ENCODE measurements at places on chromosomes 4 and X.
A peak's percentile ranks its signal among the peaks of the same experiment; 100 is the strongest.

GRCh38 chr4:161247831-161248230, 916.0 kb downstream of the FSTL5 start:
- no peak overlapping the region for H3K27ac ChIP-seq
- H3K4me3 ChIP-seq, result no peak overlapping the region
- H3K27me3 ChIP-seq, result no peaks in the 10 kb centered on the region
- no peaks in the 10 kb centered on the region for H3K36me3 ChIP-seq

GRCh38 chr4:23500894-23501449, 388.9 kb downstream of the PPARGC1A start:
- H3K4me3 ChIP-seq, result no peak overlapping the region
- no peaks in the 10 kb centered on the region for H3K27me3 ChIP-seq
- no peak for DNase-seq
- no peak overlapping the region for H3K27ac ChIP-seq
- no peaks in the 10 kb centered on the region for H3K36me3 ChIP-seq
- H3K4me1 ChIP-seq, result no peaks in the 10 kb centered on the region

DNA sequence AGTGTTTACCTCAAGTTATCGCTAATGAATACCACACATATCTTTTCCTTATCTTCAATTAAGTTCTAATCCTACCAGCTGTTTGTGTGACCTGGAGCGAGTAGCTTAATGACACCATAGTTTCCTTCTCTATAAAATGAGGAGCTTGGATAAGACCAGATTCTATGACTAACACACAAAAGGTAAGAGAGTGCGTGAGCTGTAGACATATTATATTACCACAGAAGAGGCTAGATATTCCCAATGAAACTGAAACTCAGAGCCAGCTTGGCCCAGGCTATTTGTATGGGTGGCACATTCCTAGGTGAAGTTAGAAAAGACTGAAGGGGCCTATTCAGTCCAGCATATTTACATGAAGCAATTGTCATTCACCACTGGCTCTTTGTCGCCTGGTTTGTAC, 30.2 kb downstream of the ASB5 start:
- H3K27me3 ChIP-seq, result no peaks in the 10 kb centered on the region
- no peak overlapping the region for H3K4me3 ChIP-seq
- H3K4me1 ChIP-seq, result no peaks in the 10 kb centered on the region
- peak overlapping the region; percentile 39 for H3K27ac ChIP-seq

- no peaks in the 10 kb centered on the region for H3K36me3 ChIP-seq
- peaks cover 9% of the 10 kb centered on the region for H3K4me1 ChIP-seq
- no peak for DNase-seq
- H3K27me3 ChIP-seq, result no peaks in the 10 kb centered on the region
- no peak overlapping the region for H3K4me3 ChIP-seq
- H3K27ac ChIP-seq, result no peak overlapping the region
Observed at GRCh38 chr4:158870626-158871334, 102.0 kb downstream of the FNIP2 start.

GRCh38 chr4:5037553-5038551, 13.4 kb upstream of the STK32B start:
- DNase-seq, result no peak
- no peak overlapping the region for H3K27ac ChIP-seq
- H3K27me3 ChIP-seq, result no peaks in the 10 kb centered on the region
- H3K4me1 ChIP-seq, result no peaks in the 10 kb centered on the region
- no peaks in the 10 kb centered on the region for H3K36me3 ChIP-seq

DNA sequence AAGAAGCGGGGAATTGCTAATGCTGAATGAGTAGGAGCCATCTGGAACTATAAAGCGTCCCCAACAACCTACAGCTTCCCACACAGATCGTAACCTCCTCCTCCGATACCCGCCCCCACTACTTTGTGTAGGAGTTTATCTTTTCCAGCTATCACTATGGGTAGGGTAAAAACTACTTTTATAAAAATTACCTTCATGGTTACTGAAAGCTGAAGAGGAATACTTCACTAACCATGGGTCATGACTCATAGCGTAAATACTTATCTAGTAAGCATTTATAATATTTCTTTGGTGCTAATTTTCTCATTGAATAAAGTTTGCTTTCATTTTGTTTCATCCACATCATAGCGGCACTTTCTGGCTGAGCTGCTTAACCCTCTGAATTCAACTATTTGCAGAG, 79.4 kb upstream of the TNIP3 start:
- no peak overlapping the region for H3K27ac ChIP-seq
- DNase-seq, result no peak
- H3K4me1 ChIP-seq, result no peaks in the 10 kb centered on the region
- H3K36me3 ChIP-seq, result no peaks in the 10 kb centered on the region
- no peak overlapping the region for H3K4me3 ChIP-seq

- H3K27ac ChIP-seq, result no peak overlapping the region
- no peak for DNase-seq
- H3K4me1 ChIP-seq, result no peaks in the 10 kb centered on the region
- no peaks in the 10 kb centered on the region for H3K36me3 ChIP-seq
Observed at GRCh38 chr4:181619651-181620050, 623.6 kb upstream of the TENM3 start.

DNA sequence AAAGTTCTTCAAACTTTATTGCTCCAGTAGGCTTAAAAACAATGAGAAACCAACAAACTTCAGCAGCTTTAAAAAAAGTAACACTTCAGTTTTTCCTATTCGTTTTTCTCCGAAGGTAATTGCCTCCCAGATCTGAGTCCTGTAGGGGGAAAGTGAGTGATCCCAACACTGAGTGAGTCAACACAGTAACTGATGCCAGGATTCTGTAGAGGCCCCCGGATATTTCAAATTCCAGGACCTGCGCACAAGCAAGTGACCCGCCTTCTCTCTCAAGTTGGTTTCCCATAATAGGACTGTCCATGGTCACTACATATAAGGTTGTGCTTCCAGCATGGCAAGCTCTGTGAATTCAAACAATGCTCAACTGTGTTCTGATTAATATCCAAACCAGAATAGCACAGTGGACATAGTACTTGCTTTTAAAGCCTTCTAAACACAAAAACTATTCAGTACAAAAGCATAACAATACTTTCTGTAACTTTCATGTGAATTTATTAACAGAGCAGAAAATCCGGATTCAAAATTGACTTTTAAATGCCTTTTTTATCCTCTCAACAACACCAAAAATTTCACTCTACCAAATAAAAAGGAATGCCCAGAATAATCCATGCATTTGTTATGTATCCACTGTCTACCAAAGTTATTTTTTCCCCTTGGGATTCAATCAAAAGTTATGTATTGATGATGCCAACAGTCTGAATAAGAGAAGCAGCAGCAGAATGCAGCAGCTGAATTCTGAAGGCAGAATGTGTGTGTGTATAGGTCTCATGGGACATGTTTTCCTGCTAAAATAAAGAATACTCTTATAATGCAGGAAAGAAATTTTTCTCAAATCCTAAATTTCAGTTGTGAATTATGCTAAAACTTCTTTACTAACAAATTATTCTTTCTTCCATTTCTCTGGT, at the start of gene DMD:
TSS of gene DMD (minus strand) at position 194 of the 905 bp plus-strand sequence. CDS start 237 bp downstream, outside the sequence.
- H3K4me3 ChIP-seq, result peak within 1 kb of the TSS; percentile 19
- DNase-seq, result no peak
- H3K36me3 ChIP-seq, result no peaks in the 10 kb centered on the region
- H3K4me1 ChIP-seq, result no peaks in the 10 kb centered on the region

- H3K36me3 ChIP-seq, result no peaks in the 10 kb centered on the region
- H3K4me3 ChIP-seq, result no peak overlapping the region
Observed at GRCh38 chr4:173261052-173261451, 73.1 kb downstream of the HMGB2 start.

DNA sequence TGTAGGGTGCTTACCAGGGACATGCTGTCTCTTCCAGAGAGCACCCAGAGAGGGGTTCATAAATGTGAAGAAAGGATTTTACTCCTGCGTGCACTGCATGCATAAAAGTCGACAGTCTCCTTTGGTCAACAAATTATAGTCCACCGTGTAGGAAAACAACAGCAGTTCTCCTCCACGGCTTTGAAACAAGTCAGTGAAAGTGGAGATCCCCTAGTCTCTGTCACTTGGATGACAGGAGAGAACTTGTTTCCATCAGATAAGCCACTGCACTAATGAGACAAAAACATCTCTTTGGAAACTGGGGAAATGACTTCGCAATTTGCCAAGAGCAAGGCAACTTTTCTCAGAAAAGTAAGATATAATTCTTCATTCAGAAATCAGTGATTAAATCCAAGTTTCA, 9.7 kb downstream of the UNC5C start:
- no peak overlapping the region for H3K4me3 ChIP-seq
- no peak overlapping the region for H3K27ac ChIP-seq
- H3K27me3 ChIP-seq, result no peaks in the 10 kb centered on the region
- no peaks in the 10 kb centered on the region for H3K36me3 ChIP-seq
- H3K4me1 ChIP-seq, result no peaks in the 10 kb centered on the region
- DNase-seq, result no peak

GRCh38 chr4:44660396-44660795, 9.0 kb upstream of the YIPF7 start:
- H3K27me3 ChIP-seq, result no peaks in the 10 kb centered on the region
- DNase-seq, result no peak
- H3K4me3 ChIP-seq, result no peak overlapping the region
- H3K36me3 ChIP-seq, result no peaks in the 10 kb centered on the region
- H3K4me1 ChIP-seq, result no peaks in the 10 kb centered on the region

DNA sequence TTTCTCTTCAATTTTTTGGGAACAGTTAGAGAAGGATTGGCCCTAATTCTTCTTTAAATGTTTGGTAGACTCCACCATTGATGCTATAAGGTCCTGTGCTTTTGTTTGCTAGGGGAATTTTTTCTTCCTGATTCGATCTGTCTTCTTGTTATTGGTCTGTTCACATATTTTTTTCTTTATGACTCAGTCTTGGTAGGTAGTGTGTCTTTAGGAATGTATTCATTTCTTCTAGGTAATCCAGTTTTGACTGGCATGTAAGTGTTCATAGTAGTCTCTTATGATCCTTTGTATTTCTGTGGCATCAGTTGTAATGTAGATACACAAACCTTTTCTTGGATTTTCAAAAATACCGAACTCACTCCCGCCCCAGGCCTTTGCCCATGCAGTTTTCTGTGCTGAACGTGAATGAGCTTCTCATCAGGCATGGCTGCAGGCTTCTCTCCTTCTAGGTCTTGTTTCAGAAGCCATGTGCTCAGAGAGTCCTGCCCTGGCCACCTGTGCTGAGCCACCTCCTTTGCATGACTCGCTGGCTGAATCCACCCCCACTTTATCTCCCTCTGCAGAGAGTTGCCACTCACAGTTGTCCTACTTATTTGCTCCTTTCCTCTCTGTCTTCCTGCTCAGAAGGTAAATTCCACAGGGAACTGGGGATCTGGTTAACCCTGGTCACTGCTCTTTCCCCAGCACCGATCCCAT, 67.0 kb downstream of the STK32B start:
- H3K4me3 ChIP-seq, result no peak overlapping the region
- no peak for DNase-seq
- H3K27ac ChIP-seq, result no peak overlapping the region
- H3K27me3 ChIP-seq, result no peaks in the 10 kb centered on the region

All from vagina (tissue), 2 donors.